ENCODE measurements at places on chromosomes 6 and 20.
A peak's percentile ranks its signal among the peaks of the same experiment; 100 is the strongest.

DNA sequence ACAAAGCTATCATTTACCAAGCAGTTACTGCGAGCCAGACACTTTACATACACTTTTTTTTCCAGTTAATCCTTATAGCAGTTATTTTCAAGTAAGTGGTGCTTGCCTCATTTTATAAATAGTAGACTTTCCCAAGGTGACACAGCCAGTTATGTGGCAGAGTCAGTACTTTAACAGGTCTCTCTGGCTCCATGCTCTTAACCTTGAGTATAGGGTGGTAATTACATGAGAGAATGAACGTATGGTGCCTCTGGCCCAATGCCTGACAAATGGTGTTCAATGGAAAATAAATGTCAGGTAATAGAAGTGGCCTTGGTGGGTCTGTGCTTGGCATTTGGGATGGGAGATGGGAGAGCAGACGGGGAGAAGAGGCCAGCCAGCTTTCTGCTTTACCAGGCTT lies 316.3 kb downstream of the SLC35F1 start:
- DNase-seq: no peak

DNA sequence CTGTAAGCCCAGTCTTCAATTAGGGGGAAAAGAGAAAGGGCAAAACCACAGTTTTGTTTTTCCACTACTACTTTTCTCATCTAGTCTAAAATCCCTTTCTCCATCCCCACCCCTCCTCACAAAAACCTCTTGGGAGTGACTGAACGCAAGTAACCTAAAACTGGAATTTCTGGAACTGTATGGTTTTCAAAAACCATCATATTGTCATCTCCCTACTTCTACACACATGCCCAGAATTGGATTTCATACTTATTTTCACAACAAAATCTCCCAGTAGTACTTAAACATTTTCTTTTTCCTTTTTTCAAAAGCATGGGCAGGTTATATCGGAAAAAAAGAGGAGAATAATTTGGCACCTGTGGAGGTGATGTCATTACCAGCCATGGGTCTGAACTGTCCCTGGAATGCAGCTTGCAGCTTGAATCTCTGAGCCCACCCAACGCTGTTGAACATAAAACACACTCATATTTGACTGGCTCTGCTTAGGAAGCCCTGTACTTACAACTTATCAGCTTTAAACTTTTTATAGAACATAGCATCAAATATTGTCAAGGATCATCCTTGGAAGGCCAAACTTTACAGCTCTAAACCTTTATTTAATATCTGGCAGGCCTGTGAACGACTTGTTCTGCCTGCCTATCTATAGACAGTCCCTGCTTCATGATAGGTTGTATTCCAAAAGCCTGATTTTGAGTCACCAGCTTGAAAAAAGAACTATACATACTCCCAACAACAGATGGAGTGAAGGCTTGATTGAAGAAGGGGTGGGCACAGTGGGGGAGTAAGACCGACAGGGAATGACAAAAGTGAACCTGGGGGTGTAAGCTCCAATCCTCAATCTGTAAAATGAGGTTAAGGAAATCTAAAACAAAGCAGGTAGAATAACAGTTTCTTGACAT lies 59.3 kb downstream of the EPB41L2 start:
- no peak for DNase-seq

- DNase-seq: no peak
Measured at GRCh38 chr6:21360336-21360735, 233.2 kb upstream of the SOX4 start.

DNA sequence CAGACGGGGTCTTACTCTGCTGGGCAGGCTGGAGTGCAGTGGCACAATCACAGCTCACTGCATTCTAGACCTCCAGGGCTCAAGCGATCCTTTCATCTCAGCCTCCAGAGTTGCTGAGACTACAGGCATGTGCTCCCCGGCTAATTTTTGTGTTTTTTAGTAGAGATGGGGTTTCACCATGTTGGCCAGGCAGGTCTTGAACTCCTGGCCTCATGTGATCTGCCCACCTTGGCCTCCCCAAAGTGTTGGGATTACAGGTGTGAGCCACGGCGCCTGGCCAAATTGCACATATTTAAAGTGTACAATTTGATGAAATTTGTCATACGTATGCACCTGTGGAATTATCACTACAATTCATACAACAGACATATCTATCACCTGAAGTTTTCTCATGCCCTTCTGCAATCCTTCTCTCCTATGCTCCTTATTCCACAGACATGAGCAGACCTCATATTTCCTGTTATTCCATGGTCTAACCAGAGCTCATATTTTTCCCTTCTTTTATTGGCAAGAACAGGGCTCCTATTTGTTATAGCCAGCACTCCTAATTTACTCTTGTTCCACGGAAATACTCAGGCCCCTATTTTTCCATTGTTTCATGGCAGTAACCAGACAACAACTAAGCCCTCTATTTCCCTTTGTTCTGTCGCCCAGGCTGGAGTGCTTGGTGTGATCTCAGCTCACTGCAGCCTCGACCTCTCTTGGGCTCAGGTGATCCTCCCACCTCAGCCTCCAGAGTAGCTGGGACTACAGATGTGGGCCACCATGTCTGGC lies 2.2 kb upstream of the CSTL1 start:
- DNase-seq: no peak

DNA sequence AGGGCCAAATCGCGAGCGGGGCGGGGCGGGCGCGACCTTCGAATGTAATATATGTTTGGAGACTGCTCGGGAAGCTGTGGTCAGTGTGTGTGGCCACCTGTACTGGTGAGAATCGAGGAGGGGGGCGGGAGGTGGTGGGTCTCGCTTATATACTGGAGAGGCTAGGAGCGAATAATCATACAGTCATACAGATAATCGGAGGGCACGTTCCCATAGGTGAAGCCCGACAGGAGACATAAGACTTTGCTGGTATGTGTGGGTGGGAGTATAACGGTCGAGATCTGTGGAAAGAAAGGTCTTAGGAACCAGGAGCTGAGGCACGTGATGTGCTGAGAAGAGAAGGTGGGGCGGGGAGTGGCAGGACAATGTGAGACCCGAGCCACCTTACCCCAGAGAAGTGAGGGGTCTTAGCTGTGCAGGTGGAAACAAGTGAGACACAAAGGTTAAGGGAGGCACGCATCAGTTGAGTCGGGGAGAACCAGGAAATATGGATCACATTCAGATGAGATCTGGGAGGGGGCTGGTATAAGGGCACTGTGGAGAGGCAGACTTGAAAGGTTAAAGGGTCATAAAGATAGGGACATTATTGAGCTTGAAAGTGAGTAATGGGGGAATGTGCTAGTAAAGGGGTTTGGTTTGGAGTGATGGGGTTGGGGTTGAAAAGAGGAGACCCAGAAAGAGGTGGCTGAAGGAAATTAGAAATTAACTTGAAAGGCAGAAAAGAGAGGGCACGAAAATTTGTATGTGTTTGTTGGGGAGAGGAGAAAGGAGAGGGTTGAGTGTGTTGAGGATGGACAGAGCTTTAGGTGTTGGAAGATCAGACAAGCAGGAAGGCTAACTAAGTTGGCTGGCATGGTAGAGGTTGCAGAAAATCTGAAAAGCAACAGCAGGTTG lies 589 bp downstream of the RNF5 start:
- DNase-seq: no peak

DNA sequence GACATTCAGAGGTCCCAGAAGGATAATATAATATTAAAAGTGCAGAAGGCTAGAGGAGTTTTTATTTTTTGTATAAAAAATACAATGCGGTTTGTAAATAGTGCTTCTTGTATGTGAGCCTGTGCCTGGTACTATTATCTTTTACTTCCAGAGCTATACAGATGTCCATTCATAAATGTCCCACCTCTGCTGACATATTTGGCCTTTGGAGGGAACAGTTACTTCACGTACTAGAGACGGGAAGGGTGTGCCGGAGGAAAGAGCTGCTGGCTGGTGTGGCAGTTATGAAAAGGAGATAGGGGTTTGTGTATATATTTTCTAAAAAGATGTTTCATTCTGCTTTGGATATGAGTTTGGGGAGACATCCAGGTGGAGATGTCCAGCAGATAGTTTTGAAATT lies 8.8 kb downstream of the CD109 start:
- DNase-seq: no peak

DNA sequence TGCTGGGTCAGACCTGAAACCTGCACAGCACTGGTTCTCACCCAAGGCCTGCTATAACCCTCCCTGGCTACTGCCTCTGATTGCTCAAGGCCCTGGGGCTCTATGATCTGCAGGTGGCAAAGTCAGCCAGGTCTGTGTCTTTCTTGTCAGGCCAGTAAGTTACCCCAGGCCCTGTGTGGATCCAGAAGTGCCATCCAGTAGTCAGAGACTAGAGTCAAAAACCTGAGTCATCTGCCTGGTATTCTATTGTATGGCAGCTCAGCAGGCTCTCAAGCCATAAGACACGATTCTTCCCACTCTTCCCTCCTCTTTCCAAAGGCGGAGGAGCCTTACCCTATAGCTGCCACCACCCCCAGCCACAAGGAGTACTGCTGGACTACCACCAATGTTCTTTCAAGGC lies 593.0 kb downstream of the FRK start:
- DNase-seq: no peak

GRCh38 chr20:51750770-51751388 lies 17.3 kb downstream of the ATP9A start:
- no peak for DNase-seq

DNA sequence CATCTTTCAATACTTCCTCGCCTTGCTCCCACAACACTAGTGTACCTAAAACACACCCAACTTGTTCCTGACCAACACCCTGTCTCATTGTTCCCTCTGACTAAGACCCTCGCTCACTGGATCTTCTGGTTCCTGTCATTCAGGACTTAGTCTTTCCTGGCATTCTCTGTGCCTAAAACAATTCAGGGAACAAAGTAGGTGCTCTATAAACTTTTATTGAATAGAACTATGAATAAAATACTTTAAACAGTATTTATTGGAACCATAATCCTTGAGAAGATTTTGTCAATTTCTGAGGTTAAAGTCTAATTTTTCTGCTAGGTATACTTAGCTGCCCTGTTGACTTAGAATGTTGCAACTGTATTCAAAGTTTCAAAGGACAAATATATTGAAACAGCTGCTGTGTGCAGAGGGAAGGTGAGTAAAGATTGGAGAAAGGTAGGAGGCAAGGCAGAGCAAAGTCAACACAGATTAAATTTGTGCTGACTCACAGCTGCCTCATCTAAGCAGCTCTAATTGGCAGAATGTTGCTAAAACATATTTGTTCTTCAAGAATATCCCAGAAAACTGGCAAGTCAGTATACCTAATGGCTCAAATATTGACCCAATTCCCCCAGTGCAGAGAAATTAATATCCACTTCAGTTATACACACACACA lies 37.6 kb downstream of the GSTA2 start:
- DNase-seq: no peak

DNA sequence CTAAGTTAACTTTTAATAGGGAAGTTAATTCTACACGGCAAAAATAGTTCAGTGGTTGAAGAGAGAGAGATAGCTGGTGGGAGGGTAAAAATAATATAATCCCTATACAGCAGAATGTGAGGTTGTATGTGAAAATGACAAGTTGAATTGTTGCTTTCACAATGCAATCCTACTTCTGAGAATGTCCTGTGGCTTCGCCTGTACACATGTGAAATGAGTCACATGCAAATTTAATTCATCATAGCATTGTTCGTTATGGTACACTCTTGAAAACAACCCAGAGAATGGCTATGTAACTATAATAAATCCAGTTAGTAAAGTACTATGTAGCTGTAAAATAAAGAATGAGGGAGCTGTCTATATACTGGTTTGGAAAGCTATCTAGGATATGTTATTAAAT lies 46.0 kb upstream of the HINT3 start:
- DNase-seq: peak; percentile 20

GRCh38 chr6:81589465-81590313 lies 162.8 kb downstream of the TENT5A start:
- DNase-seq: no peak

DNA sequence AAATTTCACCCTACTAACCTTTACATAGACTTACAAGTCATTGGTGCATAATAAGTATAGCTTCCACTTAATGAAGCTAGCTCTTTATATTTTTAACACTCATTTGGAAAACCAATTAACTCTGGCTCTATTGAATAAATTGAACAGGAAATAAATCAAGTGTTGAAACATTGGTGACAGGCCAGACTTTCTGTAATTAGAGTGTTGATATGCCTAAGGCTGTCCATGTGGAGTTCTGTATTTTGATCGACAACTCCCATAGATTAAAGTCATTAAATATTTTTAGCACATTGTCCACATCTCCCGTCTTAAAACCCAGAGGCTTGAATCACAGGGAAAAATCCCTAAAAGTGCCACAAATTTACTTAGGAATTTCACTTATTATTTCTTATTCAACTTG lies 468.3 kb downstream of the KHDRBS2 start:
- no peak for DNase-seq

DNA sequence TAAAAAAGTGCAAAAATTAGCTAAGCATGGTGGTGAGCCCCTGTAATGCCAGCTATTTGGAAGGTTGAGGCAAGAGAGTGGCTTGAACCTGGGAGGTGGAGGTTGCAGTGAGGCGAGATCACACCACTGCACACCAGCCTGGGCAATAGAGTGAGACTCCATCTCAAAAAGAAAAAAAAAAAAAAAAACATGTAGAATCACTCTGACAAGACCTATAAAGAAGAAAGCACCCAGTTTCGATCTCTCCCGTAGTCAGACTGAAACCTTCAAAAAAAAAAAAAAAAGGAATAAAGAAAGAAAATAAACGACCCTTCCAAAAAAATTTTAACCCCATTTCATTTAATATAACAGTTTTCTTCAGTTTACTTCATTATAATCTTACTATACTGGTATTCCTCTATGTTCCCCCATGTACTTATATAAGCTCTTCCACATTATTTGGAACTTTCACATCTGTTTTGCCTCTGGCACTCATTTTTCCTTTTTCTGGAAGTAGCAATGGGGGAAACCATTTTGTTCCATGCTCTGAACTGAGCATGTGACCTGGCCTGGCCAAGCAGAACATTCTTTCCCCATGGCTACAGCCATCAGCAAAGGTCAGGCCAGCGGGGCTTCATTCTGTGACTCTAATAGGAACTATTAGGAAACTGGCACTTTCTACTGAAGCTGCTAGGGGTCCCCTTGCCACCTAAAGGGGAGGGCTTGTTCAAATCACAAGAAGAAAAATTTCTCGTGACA lies 9.6 kb downstream of the SLC18B1 start:
- no peak for DNase-seq

GRCh38 chr6:84017709-84018452 lies 15.7 kb upstream of the MRAP2 start:
- no peak for DNase-seq

GRCh38 chr6:83974409-83975050 lies 59.0 kb upstream of the MRAP2 start:
- no peak for DNase-seq
